ENCODE measurements at places on chromosomes 16 and 17. TPM values are rescaled to one million over a fixed set of nuclear protein-coding genes. Genes with fewer than 3 reads are reported as not detected.

The AXIN1 gene
- 40.8 TPM for total RNA-seq

The CAPNS2 gene
- not detected for total RNA-seq

The SDR42E2 gene
- total RNA-seq: 0.27 TPM

The NAA38 gene
- 22.0 TPM for total RNA-seq

The MGAT5B gene
- 41.4 TPM for total RNA-seq

The PLD2 gene
- total RNA-seq: 72.1 TPM

The MYL4 gene
- 0.42 TPM for total RNA-seq

The MYCBPAP gene
- 5.1 TPM for total RNA-seq

The PHOSPHO1 gene
- total RNA-seq: 0.15 TPM

The CFAP52 gene
- total RNA-seq: not detected

The CRYBA1 gene
- not detected for total RNA-seq

The ABCC3 gene
- 0.44 TPM for total RNA-seq

The MYH8 gene
- total RNA-seq: not detected

The SULT1A2 gene
- 0.36 TPM for total RNA-seq

The CHST5 gene
- total RNA-seq: 0.99 TPM

The HNF1B gene
- total RNA-seq: 1.5 TPM

The DHX58 gene
- total RNA-seq: 39.7 TPM

The SP2 gene
- 32.5 TPM for total RNA-seq

The CDH1 gene
- total RNA-seq: 1.7 TPM

The PERCC1 gene
- 0.34 TPM for total RNA-seq

The ACSM2A gene
- not detected for total RNA-seq

The TBC1D3L gene
- total RNA-seq: 4.3 TPM

The PIK3R5 gene
- total RNA-seq: 69.9 TPM

The CRYM gene
- 8.2 TPM for total RNA-seq

The MNT gene
- 68.5 TPM for total RNA-seq

The TOX3 gene
- total RNA-seq: not detected

The CORO1A gene
- total RNA-seq: 653 TPM

The PABPN1L gene
- 0.84 TPM for total RNA-seq

The SLC13A2 gene
- not detected for total RNA-seq

The PIRT gene
- total RNA-seq: not detected

The SLC9A5 gene
- total RNA-seq: 1.7 TPM

The SMIM36 gene
- total RNA-seq: not detected

The CCL16 gene
- total RNA-seq: not detected

The PDIA2 gene
- not detected for total RNA-seq

The CEP295NL gene
- 2.9 TPM for total RNA-seq

The GRIN2A gene
- total RNA-seq: 0.44 TPM

The ITGAL gene
- 176 TPM for total RNA-seq

The FAM20A gene
- total RNA-seq: not detected

The CCL18 gene
- not detected for total RNA-seq

The FOXL1 gene
- not detected for total RNA-seq
